ENCODE measurements at places on chromosomes 4 and X.

- DNase-seq = no peak
Measured at GRCh38 chrX:49206543-49206942, 6.5 kb upstream of the SYP start.

- DNase-seq = no peak
Measured at GRCh38 chr4:155828628-155829027, 37.4 kb downstream of the ASIC5 start.

GRCh38 chrX:107227780-107228485 is 21.5 kb downstream of the DNAAF6 start:
- no peak for DNase-seq

- no peak for DNase-seq
Measured at GRCh38 chrX:56812515-56813105, 83.6 kb downstream of the NBDY start.

DNA sequence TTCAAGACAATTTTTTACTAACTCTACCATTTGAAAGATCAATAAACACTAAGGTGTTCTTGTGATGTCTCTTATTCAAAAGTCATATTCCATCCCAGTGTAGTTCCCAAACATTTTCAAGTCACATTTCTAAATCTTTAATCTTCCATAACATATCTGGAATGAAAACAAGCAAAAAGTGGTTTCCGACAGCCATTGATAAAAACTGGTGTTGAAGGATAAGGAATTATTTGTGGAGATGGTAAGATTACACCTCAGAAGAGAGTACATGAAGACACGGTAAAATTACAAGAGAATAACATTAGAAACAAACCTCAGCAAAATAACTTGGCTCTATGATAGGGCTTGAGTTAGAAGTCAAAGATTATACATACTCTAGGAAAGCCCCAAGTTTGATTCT is 4.3 kb downstream of the CHIC2 start:
- DNase-seq = no peak

- no peak for DNase-seq
Measured at GRCh38 chr4:146534178-146534577, 12.4 kb upstream of the SLC10A7 start.

DNA sequence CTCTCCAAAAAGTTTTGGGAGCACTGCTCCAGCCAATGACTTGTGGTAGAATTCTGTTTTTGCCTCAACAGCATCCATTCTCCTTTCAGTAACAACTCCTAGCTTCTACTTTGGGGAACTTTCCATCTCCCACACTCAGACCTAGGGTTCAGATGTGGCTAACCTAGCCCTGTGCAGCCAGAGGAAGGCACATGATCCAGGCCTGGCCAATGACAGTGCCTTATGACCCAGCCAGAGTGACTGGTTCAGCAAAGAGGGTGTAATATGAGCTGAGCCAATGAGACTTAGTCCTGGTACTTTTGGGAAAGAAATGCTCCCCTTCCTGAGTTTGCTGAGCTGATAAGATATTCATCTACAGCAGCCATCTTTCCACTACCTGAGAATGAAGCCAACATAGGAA is 5.4 kb upstream of the USP46 start:
- no peak for DNase-seq

GRCh38 chrX:42176789-42177188 is 253.4 kb upstream of the CASK start:
- DNase-seq = no peak

- no peak for DNase-seq
Measured at GRCh38 chr4:151408630-151409469, at the start of gene FHIP1A. FHIP1A (plus strand) TSS chr4:151409176; CDS start chr4:151566260, 157,084 bp downstream.

- DNase-seq = no peak
Measured at GRCh38 chrX:135425026-135425965, 3.6 kb downstream of the SMIM10L2A start.

DNA sequence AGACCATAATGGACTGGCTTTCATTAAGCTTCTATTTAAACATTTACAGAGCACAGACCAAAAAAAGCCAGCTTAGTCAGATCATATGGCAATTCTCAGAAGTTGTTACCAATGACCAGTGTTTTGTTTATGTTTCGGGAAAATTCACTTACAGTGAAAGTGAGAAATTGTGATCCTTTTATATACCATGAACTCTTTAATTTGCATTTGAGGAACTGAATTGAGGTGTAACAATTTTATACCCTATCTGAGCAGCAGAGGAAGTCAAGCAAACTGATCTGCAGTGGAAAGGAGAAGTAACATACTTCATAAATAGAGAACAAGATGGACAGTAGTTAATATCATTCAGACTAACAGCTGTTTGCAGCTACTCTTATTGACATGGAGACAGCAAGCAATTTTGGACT is 97.1 kb downstream of the TMA16 start:
- DNase-seq = no peak

GRCh38 chr4:140071806-140072205 is 82.2 kb downstream of the MAML3 start:
- no peak for DNase-seq

- DNase-seq = no peak
Measured at GRCh38 chr4:143095447-143095846, 89.3 kb upstream of the USP38 start.

- no peak for DNase-seq
Measured at GRCh38 chr4:3791910-3792542, 25.8 kb downstream of the ADRA2C start.

Measured in cerebellar nuclear complex (tissue), 1 donor.